NCI-H460 (cell line): ENCODE measurements at places on chromosomes 16 and 17. TPM values are rescaled to one million over a fixed set of nuclear protein-coding genes. Genes with fewer than 3 reads are reported as not detected.

DUS1L gene
- total RNA-seq, result 123 and 176 TPM in 2 replicates

ATF7IP2 gene
- total RNA-seq, result 4.8 and 7.1 TPM in 2 replicates

TBC1D3E gene
- total RNA-seq, result not detected in 2 replicates

FZD2 gene
- total RNA-seq, result 1.7 and 2.0 TPM in 2 replicates

PLLP gene
- 0.58 and 2.1 TPM in 2 replicates for total RNA-seq

NKD1 gene
- total RNA-seq, result 0.05 and 0.12 TPM in 2 replicates

HS3ST3A1 gene
- total RNA-seq, result 9.0 and 19.7 TPM in 2 replicates

GRIN2C gene
- total RNA-seq, result not detected in 2 replicates

ODF4 gene
- total RNA-seq, result not detected in 2 replicates

DNAH2 gene
- total RNA-seq, result not detected in 2 replicates

SLC38A8 gene
- not detected in 2 replicates for total RNA-seq

CDH13 gene
- total RNA-seq, result 108 and 123 TPM in 2 replicates

C1QL1 gene
- 0.72 and 0.84 TPM in 2 replicates for total RNA-seq

HOXB1 gene
- not detected in 2 replicates for total RNA-seq

OR1G1 gene
- total RNA-seq, result not detected in 2 replicates

TPSAB1 gene
- not detected in 2 replicates for total RNA-seq

ADAD2 gene
- not detected in 2 replicates for total RNA-seq

CCDC200 gene
- not detected in 2 replicates for total RNA-seq

RPL27 gene
- 2,857 and 2,900 TPM in 2 replicates for total RNA-seq

CCL11 gene
- not detected in 2 replicates for total RNA-seq

PRDM7 gene
- total RNA-seq, result not detected in 2 replicates

DLG4 gene
- 3.6 and 3.7 TPM in 2 replicates for total RNA-seq

DNAI2 gene
- not detected in 2 replicates for total RNA-seq

CCL5 gene
- total RNA-seq, result not detected in 2 replicates

PDE6G gene
- not detected in 2 replicates for total RNA-seq

RANBP10 gene
- total RNA-seq, result 6.8 and 8.2 TPM in 2 replicates

HBM gene
- not detected in 2 replicates for total RNA-seq

CD300C gene
- total RNA-seq, result 0.10 and 0.26 TPM in 2 replicates

CD68 gene
- total RNA-seq, result 24.5 and 29.4 TPM in 2 replicates

CDRT15L2 gene
- total RNA-seq, result not detected in 2 replicates

MYL11 gene
- not detected in 2 replicates for total RNA-seq

GSDMA gene
- total RNA-seq, result not detected in 2 replicates

SMIM36 gene
- not detected in 2 replicates for total RNA-seq

OSGIN1 gene
- total RNA-seq, result 53.5 and 57.5 TPM in 2 replicates

CNTNAP4 gene
- 0.12 and 0.15 TPM in 2 replicates for total RNA-seq

AOC3 gene
- total RNA-seq, result 1.2 and 1.4 TPM in 2 replicates

C17orf107 gene
- total RNA-seq, result 0.59 and 0.63 TPM in 2 replicates

PRAC1 gene
- not detected in 2 replicates for total RNA-seq

NTN3 gene
- 0.07 and 0.14 TPM in 2 replicates for total RNA-seq

TPSG1 gene
- not detected in 2 replicates for total RNA-seq
